NCI-H187 (cell line): ENCODE measurements at places on chromosomes 6 and 20.

DNA sequence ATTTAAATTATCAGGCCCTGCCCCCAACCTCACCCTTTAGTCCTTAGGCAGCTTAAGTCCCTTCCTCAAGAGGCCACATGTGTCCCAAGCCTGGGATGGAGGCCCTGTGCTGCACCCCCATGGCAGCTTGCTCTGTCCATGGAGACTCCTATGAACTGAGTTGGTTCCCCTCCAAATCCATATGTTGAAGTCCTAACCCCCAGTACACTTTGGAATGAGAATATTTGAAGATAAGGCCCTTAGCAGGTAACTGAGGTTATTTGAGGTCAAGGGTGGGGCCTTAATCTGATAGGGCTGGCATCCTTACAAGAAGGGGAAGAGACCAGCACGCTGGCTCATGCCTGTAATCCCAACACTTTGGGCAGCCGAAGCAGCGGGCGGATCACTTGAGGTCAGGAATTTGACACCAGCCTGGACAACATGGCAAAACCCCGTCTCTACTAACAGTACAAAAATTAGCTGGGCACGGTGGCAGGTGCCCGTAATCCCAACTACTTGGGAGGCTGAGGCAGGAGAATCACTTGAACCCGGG lies 6.7 kb upstream of the BEND3 start:
- no peak for DNase-seq

DNA sequence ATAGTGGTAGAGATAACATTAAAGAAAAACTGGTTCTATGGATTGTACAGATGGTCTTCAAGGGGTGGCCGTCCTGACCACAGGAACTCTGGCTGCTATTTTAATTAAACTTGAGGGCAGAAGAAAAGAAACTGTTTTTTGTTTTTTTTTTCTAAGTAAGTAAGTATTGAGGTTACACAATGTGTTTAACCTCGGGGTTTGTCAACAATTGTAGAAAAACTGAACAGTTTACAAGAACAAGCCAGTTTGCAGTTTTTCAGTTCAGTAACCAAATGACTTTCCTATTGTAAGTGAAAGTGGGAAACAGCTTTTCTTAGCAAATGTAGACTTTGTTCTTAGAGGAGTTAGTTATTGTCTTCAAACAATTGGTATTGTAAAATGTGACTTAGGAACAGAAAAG lies 77.0 kb downstream of the PLCB1 start:
- DNase-seq = no peak

DNA sequence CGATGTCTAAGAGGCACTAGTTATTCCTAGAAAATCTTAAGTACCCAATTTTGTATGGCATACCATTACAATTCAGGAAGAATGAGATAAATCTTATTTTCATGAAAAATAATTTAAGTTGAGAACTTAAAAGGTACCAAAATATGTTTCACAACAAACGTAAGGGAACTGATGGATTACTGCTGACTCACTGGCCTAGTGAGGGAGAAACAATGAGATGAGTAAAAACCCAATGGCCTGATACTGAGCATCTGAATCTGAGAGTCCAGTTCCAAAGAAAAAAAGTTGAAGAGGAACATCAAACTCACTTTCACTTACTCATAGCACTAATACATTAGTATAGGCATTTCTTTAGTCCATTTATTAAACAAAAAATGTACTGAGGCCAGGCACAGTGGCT lies 56.0 kb downstream of the MDN1 start:
- no peak for DNase-seq

GRCh38 chr6:112149719-112150263 lies 62.4 kb downstream of the FAM229B start:
- DNase-seq = no peak

DNA sequence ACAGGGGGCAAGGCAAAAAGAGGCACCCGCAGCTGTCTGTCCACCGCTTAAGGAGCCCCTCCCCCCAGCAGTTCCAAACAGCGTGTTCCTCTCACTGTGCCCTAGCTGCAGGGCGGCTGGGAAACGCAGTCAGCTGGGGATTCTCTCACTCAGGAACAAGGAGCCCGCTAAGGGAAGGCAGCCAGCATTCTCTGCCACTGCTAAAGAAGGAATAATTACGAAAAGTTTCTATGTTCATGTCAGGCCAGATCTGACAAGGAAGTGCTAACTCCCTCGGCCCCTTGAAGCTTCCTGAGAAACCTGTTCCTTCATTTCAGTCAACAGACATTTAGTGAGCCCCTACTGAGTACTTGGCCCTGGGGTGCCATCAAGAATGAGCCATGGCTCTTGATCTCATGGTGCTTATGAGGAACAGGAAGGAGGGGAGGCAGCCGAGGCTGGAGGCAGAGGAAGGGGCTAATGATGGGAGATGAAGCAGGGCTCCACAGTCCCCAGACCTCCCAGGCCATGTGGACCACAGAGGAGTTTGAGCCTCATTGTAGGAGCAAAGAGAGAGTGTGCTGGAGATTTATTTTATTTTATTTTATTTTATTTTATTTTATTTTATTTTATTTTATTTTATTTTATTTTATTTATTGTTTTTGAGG lies 101.7 kb upstream of the PMEPA1 start:
- DNase-seq = no peak

DNA sequence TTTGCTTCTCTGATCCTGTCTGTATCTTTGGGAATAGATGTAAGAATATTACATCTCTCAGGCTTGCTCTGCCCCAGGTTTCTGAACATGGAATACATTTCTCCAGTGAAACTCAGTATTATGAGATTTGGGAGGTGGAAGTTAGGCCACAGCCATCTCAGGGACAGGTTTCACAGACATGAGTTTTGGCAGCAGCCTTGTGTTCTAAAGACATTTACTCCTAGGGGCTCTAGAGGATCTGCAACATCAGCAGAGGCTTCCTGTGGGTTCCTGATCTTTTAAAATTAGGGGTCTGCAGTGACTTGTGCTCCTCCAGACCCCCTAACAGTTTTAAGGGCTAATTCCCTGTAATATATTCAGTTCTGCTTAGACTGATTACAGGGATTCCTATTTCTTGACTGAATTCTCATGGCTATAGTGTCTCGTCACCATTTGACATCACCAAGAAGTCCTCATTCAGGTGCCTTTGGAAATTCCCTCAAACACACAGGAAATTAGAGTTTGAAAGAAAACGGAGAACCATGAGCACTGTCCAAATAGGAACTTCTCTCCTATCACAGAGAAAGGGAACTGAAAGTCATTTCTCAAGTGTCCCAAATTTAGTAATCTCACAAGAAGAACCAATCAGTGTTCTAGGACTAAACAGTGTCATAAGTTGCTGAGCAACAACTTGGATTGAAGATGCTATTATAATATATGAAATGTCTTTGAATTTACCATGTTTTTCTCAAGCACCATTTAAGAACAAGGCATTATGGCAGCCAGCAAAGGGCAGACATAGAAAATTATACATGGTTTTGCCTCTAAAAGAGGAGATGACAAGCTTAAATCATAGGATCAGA lies 2.5 kb upstream of the HLA-DRA start:
- no peak for DNase-seq

DNA sequence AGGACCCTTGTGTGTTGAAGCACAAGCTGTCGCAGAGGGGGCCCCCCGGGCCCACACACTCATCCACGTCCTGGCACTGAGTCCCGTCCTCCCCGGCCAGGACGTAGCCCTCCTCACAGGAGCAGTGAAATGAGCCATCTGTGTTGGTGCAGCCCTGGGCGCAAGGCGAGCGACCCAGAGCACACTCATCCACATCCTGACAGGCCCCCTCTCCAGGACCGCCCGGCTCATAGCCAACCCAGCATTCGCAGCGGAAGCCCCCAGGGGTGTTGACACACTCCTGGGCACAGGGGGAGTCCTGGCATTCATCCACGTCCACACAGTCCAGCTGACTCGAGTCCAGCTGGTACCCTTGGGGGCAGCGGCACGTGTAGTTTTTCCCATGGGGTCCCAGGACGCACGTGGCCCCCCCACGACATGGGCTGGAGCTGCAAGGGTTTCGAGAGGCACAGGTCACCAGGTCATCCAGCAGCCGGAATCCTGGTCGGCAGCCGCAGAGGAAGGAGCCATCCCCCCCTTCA lies 1.2 kb downstream of the CD93 start:
- no peak for DNase-seq

DNA sequence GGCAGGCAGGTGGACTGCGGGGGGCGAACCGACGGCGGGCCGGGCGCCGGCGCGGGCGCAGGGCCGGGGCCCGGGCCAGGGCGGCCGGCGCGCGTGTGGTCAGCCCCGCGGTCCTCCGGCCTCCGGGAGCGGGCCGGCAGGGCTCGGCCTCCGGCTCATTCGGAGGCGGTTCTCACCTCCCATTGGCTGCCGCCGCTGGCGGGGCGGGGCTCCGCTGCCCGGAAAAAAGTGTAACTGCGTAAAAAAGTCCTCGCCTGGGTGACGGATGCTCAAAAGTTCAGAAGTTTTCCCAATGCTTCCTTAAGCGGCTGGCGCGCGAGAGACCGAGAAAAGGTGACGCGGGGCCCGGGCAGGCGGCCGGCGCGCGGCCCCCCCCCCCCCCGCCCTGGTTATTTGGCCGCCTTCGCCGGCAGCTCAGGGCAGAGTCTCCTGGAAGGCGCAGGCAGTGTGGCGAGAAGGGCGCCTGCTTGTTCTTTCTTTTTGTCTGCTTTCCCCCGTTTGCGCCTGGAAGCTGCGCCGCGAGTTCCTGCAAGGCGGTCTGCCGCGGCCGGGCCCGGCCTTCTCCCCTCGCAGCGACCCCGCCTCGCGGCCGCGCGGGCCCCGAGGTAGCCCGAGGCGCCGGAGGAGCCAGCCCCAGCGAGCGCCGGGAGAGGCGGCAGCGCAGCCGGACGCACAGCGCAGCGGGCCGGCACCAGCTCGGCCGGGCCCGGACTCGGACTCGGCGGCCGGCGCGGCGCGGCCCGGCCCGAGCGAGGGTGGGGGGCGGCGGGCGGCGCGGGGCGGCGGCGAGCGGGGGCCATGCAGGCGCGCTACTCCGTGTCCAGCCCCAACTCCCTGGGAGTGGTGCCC lies at the start of gene FOXC1:
Gene FOXC1 (plus strand): TSS at position 268 of the 849 bp plus-strand sequence. CDS start 531 bp downstream, at position 799.
- no peak for DNase-seq

GRCh38 chr20:54323227-54323734 lies 115.4 kb downstream of the PFDN4 start:
- no peak for DNase-seq

DNA sequence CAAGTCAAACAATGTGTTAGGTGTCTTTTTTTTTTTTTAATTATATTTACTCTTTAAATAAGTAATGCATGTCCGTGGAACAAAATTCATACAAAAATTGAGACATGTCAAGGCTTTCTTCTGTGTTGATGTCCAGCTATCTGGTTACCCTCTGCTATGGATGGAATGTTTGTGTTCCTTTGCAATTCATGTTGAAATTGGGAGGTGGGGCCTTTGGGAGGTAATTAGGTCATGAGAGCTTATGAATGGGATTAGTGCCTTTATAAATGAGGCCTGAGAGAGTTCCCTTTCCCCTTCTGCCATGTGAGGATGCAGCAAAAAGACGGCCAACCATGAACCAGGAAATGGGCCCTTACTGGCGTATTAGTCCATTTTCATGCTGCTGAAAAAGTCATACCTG lies 83.1 kb upstream of the KCNG1 start:
- DNase-seq = no peak

DNA sequence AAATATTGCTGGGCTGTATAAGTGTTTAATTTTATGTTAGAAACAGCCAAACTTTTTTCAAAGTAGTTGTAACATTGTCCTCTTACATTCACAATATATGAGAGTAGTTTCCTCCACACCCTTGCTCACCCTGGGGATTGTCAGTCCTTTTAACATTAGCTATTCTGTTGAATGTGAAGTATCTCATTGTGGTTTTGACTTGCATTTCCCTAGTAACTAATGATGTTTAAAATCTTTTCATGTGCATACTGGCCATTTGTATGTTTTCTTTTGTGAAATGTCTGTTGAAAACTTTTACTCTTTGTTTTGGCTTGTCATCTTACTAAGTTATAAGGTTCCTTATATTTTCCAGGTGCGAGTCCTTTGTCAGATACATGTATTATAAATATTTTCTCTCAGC lies 32.9 kb downstream of the TRIM38 start:
- no peak for DNase-seq

DNA sequence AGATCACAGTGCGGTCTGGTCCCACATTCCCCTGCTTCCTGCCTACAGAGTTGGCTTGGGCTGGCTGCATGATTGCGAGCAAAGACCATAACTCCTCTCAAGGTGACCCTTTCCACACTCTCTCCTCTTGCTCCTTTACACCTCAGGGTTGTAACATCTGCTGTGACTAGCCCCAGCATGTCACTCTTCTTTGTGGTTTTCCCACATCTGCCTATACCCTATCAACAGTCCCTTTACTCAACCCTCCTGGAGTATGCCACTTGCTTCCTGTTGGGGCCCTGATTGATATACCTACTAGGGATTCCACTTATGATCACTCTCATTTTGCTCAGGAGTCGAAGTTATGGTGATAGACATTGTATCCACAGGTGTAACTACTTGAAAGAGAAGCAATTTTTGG lies 58.9 kb upstream of the SGK1 start:
- DNase-seq = no peak

DNA sequence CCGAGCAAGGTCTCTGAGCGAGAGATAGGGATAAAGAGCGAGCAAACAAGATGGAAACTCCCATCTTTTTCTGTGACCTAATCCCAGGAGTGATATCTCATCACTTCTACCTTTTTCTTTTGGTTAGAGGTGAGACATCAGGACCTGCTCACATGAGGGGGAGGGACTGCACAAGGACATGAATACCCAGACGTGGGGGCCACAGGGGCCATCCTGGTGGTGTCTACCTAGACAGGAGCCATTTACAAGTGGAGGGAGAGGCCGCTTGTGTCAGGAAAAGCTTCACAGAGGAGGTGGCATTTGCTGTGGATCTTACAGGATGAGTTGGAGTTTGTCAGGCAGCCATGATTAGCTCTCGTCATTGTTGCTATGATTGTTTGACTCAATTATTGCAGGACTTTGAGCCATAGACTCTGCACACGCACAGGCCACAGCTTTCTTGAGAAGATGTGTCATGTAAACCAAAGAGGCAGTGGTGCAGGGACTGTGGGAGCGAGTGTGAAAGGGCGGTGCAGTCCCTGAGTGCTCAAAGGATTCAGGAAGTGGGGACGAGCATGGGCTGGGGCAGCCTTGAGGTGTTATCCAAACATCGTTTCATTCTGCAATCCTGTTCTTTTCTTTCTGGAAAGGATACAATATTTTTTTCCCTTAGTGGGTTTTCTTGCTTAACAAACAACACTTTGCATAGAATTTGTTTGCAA lies 7.7 kb downstream of the NPEPL1 start:
- DNase-seq = no peak

DNA sequence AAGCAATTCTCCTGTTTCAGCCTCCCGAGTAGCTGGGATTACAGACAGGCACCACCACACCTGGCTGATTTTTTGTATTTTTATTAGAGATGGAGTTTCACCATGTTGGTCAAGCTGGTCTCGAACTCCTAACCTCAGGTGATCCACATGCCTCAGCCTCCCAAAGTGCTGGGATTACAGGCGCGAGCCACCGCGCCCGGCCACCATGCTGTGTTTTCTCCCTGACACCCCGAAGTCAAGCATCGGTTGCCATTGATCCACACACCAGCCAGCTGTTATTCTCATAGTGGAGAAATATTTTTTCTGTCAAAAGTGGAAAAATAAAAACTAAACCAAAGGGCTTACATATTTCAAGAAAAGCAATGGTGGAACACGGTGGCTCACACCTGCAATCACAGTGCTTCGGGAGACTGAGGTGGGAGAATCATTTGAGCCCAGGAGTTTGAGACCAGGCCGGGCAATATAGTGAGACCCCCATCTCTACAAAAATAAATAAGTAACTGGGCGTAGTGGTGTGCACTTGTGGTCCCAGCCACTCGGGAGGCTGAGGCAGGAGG lies 157.4 kb downstream of the ZMYND8 start:
- DNase-seq = no peak

- DNase-seq = no peak
Measured at GRCh38 chr6:159008656-159009288, 8.8 kb upstream of the RSPH3 start.
